ENCODE measurements at places on chromosomes 4 and X. TPM values are rescaled to one million over a fixed set of nuclear protein-coding genes. Genes with fewer than 3 reads are reported as not detected.

GRCh38 chr4:77187322-77187721 is 30.3 kb downstream of the CCNG2 start:
- no peak for DNase-seq

Gene ARMCX4
- total RNA-seq: 1.8 TPM

Gene DGKK
- not detected for total RNA-seq

DNA sequence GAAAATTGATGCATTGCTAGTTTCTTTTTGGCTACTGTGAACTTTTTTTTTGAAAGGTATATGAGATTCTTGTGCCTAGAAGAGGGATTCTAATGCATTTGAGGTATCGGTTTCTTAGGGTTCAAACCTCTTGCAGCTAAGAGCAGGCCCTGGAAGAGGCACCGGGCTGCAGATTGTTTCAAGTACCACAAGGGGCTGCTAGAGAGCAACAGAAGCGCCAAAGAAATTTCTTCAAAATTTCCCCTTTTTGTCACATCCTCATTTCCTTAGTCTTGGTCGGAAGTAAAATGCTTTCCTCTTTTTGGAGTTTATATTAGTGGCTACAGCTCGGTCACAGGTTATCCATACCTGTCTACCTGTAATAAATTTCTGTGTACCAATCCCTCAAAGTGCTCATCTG is 89.8 kb downstream of the PDGFRA start:
- no peak for DNase-seq

DNA sequence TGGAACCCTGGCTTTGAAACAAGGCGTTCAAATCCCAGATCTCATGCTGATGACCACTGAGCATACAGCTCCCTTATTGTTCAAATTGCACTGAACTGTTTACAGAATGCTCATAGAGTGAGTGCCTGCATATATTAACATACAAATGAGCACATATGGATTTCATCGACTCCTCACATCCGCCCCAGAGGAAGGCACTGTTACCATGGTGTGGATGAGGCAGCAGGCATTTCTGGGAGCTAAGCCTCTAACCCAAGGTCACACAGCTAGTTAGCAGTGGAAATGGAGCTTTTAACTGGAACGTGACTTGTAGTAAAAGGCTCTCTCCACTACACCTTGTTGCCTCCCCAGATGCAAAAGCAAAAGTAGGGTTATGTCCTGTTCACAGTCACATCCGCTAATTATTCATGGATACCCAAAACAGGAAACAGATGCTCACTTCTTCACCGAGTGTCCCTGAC is 289.7 kb downstream of the STK32B start:
- no peak for DNase-seq

DNA sequence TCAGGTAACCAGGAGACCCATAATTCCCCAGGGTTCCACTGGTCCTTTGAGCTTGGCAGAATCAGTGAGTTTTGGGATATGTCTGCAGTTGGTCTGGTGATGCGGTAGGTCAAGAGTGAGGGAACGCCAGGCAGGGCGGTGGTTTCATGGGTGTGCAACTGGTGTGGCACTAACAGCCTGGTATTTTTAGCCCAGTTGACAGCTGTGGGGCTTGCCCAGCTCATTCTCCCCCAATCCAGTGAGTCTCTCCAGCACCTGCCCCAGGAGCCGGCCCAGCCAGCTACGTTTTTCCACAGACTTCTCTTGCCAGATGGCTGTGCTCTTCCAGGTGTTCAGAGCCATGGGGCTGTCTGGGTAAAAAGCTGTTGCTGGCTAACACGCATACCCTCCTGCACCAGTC is 1019.9 kb downstream of the CCSER1 start:
- DNase-seq: no peak

Gene GRIA2
- total RNA-seq: not detected
